ENCODE measurements at places on chromosomes 5 and 9.

- no peak for DNase-seq
Measured at GRCh38 chr5:93100428-93100827, 480.6 kb downstream of the NR2F1-AS1 start.

DNA sequence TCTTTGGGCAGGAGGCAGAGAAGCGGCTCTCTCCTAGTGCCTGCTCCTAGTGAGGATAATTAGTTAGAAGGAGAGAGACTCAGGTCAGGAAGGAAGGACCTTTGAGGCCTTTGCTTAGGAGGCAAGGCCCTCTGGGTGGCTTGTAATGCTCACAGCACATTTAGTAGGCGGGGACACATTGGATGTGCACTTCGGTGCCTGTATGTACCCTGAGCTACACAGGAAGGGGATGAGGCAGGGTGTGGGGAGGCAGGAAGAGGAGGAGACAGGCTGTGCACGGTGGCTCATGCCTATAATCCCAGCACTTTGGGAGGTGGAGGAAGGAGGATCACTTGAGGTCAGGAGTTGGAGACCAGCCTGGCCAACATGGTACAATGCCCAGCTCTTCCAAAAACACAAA is 7.2 kb upstream of the LCN2 start:
- DNase-seq = no peak

- no peak for DNase-seq
Measured at GRCh38 chr9:86285261-86285660, 2.9 kb upstream of the ISCA1 start.

- no peak for DNase-seq
Measured at GRCh38 chr9:7186175-7186574, 428.4 kb downstream of the KDM4C start.

GRCh38 chr5:36414869-36415282 is 113.2 kb upstream of the RANBP3L start:
- peak; percentile 45 for DNase-seq

GRCh38 chr5:142772446-142773293 is 2.5 kb downstream of the ARHGAP26 start:
- DNase-seq = no peak

DNA sequence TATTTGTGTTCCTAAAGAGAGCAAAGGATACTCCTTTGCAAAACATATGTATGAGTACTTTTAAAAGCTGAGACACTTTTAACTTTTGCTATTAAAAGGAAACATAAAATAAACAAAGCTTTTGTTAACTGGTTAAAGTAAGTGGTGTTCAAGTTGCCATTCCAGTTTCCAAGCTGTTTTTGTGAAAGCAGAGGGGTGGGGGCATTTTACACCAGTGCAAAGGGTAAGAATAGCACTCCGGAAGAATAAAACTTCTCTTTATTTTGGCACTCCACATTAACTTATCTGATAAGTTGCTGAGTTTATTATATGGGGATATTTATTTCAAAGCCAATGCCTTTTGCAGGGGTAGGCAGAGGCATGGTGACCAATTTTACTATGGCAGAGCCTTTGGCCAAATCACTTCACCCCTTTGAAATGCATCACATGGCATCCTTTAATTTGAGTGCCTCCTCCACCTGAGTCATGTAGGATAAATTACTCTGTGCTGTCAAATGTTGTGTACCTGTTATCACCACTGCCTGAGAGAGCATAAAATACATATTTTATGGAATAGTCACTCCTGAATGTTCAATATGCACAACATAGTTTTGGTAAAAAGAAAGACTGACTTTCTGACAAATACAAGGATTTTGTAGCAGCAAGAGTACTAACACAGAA is 62.9 kb downstream of the MLLT3 start:
- DNase-seq = no peak

DNA sequence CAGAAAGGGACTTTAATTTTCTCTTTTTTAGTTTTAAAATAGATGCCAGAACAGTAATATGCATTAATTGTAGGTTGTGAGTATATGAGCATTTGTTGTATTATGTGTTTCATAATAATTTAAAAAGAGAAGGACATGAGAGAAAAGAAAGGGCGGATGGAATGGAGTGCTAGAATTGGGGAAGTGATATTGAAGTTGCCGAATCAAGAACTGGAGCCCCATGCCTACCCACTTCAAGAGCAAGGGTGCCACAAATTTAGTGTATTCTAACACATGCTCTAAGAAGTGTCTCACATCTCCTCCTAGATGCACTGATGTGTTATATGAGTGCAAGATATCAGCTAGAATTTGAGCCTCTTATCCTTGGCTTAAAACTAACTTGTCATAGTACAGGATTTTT is 43.6 kb upstream of the FYB1 start:
- no peak for DNase-seq

GRCh38 chr9:15936306-15936921 is 383.6 kb downstream of the CCDC171 start:
- peak; percentile 14 for DNase-seq
